Hepatocyte (in vitro differentiated cells): ENCODE measurements at places on chromosomes 5 and 9. TPM values are rescaled to one million over a fixed set of nuclear protein-coding genes. Genes with fewer than 3 reads are reported as not detected.

DNA sequence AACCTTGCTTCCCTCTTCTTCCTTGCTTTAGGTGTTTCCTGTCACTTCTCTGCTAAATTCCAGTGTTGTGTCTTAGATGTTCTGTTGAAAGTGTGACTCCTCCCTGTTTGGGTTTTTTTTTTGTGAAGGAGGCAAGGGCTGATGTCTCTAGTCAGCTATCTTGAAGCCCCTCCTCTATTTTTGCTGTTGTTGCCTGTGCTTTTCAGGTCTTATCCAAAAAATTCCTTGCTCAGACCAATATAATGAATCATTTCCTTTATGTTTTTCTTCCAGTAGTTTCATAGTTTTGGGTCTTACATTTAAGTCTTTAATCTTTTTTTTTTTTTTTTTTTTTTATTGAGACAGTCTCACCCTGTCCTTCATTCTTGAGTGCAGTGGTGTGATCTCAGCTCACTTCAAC is 22.3 kb downstream of the RIC1 start:
- no peaks in the 10 kb centered on the region for H3K27me3 ChIP-seq
- no peak overlapping the region for H3K4me3 ChIP-seq
- peaks cover 7% of the 10 kb centered on the region for H3K36me3 ChIP-seq
- H3K27ac ChIP-seq = no peak overlapping the region
- no peak for DNase-seq

GRCh38 chr5:175902026-175902425 is 30.6 kb downstream of the CPLX2 start:
- DNase-seq = no peak
- no peaks in the 10 kb centered on the region for H3K27me3 ChIP-seq
- H3K4me3 ChIP-seq = no peak overlapping the region
- no peaks in the 10 kb centered on the region for H3K4me1 ChIP-seq
- no peaks in the 10 kb centered on the region for H3K36me3 ChIP-seq

GRCh38 chr9:124676159-124676551 is 95.0 kb downstream of the NR6A1 start:
- no peak overlapping the region for H3K27ac ChIP-seq
- H3K4me3 ChIP-seq = no peak overlapping the region
- peaks cover 13% of the 10 kb centered on the region for H3K4me1 ChIP-seq
- no peaks in the 10 kb centered on the region for H3K36me3 ChIP-seq

RAD17 gene
- total RNA-seq = 20.2 and 33.8 TPM in 2 replicates

DNA sequence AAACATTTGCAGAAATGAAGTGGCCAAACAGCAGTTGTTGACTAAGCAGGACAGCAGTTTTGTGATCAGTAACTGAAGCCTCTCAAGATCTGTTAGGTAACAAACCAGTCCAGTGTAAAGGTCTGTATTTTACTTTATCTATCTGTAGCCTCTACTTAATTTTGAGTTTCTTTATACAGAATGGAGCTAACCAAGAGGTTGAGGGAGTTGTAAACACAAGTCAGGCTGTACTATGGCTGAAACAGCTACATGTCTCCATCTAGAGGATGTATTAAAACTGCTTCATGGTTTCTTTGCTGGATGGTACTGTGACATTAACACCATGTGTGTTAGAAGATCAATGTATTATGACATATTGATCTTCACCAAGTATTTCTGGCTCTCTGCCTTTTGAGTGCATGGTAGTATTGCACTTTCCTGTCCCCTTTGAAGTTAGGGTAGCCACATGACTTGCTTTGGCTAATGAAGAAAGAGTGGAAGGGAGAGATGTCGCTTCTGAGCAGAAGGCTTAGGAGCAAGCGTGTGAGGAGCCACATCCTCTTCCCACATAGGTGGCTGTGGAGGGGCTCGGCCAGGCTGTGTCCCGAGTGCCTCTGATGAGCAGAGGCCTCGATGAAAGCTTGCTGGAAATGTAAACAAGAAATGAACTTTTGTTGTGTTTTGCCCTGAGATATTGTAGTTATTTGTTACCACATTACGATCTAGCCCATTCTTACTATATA is 105.6 kb upstream of the PCA3 start:
- DNase-seq = peak; percentile 74
- no peak overlapping the region for H3K4me3 ChIP-seq
- H3K27ac ChIP-seq = no peak overlapping the region
- H3K4me1 ChIP-seq = peaks cover 8% of the 10 kb centered on the region

CCNO gene
- 0.12 and 0.13 TPM in 2 replicates for total RNA-seq

DNA sequence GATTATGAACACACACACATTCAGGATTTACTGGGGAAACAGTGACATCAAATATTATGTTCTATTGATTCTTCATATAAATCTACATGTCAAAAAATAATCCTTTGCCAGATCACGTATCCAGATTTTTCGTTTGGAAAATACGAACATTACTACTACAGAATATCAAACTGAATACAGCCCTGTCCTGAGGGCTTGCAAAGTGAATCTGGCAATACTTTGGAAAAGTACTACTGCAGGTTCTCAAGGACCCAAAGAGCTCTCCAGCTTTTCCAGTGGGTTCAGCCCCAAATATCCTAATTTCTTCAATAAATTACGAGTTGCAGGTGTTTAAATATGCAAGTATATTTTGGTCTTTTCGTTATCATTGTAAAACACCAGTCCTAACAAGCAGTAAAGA is 411 bp upstream of the NDUFS4 start:
- peak overlapping the region; percentile 65 for H3K4me3 ChIP-seq
- DNase-seq = no peak
- H3K27ac ChIP-seq = no peak overlapping the region
- peaks cover 7% of the 10 kb centered on the region for H3K4me1 ChIP-seq
- no peaks in the 10 kb centered on the region for H3K36me3 ChIP-seq

DNA sequence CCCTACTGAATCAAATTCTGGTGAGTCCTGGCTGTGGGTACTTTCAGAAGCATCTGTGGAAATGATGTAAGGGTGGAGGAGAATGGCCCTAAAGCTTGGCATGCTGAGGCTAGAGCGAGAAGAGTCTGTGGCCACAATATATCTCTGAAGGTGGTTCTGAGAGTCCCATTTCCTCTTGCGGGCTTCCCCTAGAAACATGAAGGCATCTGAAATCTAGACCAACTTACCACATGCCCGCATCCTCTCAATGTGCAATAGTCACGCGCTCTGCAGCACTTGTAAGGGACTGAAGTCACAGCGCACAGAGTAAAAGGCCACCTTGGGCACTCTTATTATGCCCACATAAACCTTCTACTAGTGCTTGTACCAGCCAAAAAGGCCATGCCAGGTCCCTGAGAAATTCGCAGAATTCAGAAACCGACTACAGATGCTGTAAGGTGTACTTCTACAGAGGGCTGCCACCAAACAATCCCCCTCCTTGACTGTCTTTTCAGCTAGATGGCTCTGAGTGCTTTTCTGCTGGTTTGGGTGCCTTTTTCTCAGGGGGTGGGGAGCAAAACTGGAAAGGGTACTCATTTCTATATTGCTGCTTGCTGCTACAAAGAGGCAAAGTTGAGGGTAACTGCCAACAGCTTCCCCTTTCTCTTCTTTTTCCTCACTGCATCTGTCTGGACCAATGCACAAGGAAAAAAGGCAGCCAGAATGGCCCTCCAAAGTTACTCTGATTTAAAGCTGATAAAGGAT is 107.3 kb downstream of the ZDHHC21 start:
- DNase-seq = no peak
- H3K4me1 ChIP-seq = no peaks in the 10 kb centered on the region
- no peak overlapping the region for H3K27ac ChIP-seq
- H3K36me3 ChIP-seq = no peaks in the 10 kb centered on the region

PALM2AKAP2 gene
- 7.0 and 7.8 TPM in 2 replicates for total RNA-seq

DNA sequence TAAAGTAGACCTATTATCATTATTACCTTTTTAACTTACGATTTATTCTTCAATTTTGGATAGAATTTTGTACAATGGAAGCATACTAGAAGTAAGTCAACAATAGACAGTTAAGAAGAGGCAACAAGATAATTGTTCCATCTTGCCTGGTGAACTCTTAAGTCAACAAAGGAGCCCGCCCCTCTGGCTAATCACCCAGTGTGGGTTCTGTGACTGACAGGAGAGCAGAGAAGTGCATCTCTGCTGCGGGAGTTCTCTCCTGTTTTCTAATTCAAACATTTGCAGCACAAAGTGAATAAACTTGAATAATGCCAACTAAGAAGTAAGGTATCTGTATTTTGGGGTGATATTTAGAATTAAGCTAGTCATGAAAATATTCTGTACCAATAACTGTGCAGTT is 6.7 kb upstream of the ISL1 start:
- H3K4me3 ChIP-seq = no peak overlapping the region
- H3K36me3 ChIP-seq = no peaks in the 10 kb centered on the region
- no peak for DNase-seq
- peaks cover 11% of the 10 kb centered on the region for H3K4me1 ChIP-seq
- H3K27ac ChIP-seq = peak overlapping the region; percentile 92
